Activated naive CD4-positive, alpha-beta T cell treated with anti-CD3 and anti-CD28 coated beads, Interleukin-2, amount 10 ng/mL, durations not matched to agents 5 hours and 36 hours (primary cell): ENCODE measurements at places on chromosomes 4 and X. TPM values are rescaled to one million over a fixed set of nuclear protein-coding genes. Genes with fewer than 3 reads are reported as not detected.

The IL9R gene
- 20.4 TPM for total RNA-seq

The NPY2R gene
- total RNA-seq = not detected

The MXRA5 gene
- not detected for total RNA-seq

The ARL13A gene
- total RNA-seq = not detected

The MID2 gene
- 5.0 TPM for total RNA-seq

The RUFY3 gene
- 38.3 TPM for total RNA-seq

The BEX5 gene
- 5.8 TPM for total RNA-seq

The BRS3 gene
- total RNA-seq = not detected

The CENPC gene
- 33.5 TPM for total RNA-seq

The TEX11 gene
- total RNA-seq = not detected

The PIR gene
- 3.0 TPM for total RNA-seq

The CT55 gene
- total RNA-seq = not detected

The GLOD5 gene
- total RNA-seq = not detected

The TCEAL2 gene
- 0.25 TPM for total RNA-seq

The SSX1 gene
- total RNA-seq = not detected

The PGK1 gene
- total RNA-seq = 1,044 TPM

The SULT1B1 gene
- 6.7 TPM for total RNA-seq

The TLR10 gene
- total RNA-seq = 0.15 TPM

The PGAM4 gene
- 0.41 TPM for total RNA-seq
